ENCODE measurements at places on chromosomes 3 and 15.

DNA sequence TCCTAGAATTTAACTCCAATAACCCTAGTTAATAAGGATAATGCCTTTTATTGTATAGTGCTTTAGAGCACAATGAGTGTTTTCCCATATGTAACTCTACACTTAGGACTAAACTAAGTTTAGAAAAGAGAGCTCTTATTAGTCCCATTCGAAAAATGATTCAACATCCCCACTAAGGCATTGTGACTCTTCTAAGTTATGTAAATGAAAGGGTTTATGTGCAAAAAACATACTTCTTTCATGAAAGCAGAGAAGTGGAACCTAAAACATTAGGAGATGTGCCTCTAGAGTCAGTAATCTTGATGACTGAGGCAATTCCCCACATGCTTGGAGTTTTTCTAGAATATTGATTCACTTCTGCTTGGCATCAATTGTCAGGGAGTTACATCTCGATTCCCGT is 344.1 kb upstream of the ZNF717 start:
- DNase-seq, result no peak

GRCh38 chr3:183802989-183803388 is 22.4 kb downstream of the MAP6D1 start:
- no peak for DNase-seq

- no peak for DNase-seq
Observed at GRCh38 chr3:138300647-138301046, 29.0 kb downstream of the NME9 start.

GRCh38 chr15:76343313-76343996 is 6.9 kb downstream of the ISL2 start:
- no peak for DNase-seq

DNA sequence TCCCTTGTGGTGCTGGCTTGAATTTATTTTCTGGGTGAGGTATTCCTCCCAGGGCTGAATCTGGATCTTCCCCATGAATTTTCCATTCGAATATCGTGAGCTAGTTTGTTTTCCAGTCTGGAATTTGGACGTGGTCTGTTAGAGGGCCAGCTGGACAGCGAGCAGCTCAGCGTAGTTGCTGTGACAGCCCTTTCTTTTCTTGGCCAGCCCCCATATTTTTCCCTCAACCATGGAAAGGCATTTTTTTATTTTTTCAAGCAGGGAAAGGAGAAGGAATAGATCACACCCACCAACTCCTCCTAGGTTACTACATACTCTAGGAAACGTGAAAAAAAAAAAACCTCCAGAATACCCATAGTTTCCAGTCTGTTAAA is 152.0 kb downstream of the KLHL25 start:
- DNase-seq, result no peak

- DNase-seq, result no peak
Observed at GRCh38 chr3:105728771-105729312, 140.0 kb downstream of the CBLB start.

DNA sequence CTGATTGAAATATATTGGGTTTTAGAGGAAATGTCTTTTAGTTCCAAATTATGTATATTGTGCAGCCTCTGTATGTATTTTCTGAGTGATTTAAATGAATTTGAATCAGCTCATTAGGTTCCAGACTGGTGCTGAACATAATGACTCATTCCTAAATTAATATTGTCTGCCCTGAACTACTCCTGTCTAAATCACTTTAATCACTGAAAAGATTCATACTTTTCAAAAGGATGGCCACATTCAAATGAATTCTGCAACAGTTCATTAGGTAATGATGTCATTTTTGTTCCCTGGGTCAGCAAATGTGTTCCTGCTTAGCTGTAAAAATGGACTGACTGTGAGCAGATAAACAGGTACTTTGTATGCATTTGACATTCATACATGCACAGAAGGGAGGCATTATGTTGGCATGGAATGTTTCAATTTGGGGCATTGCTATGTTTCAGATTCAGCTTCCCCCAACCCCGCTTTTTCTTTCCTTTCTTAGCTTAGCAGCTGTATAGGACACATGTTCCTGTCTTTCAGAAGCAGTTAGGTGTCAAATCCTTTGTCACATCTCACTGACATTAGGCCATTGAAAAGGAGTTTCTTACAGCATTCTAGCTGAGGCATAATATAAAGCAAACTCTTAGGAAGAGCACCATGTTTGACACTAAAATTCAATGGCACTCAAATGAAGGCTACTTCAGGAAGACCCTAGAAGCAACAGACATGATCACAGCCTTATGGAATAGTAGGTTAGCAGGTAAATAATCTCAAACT is 318.5 kb upstream of the ARPP21 start:
- DNase-seq, result no peak

DNA sequence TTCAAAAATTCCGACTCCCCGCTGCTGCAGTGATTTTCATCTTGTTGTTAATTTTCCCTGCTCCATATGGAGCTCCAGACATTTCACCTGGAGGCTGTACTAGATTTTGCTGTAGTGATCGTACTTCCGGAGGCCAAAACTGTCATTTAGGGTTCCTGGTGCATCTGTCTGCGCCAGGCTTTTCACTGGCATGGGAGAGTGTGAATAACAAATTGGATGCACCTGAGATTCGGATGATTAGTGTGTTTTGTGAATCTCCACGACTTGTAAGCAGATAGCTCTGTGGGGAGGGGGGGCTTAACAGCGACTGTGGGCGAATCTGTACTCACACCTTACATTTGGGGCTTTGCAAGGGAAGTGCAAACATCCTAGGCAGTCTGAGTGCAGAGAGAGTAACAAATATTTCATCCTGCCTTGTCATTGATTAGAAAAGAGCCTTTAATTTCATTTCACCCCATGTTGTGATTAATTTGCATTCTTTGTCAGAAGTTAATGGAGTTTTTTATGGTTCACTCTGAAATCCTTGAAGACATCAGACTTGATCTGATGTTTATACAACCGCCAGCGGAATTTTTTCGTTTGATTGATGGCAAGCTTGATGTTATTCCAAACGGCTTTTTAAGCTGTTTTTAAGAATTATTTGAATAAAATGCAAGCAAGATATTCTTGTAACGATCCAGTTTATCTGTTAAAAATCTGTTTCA is 92.5 kb upstream of the SKOR1 start:
- DNase-seq, result no peak

GRCh38 chr3:193984876-193985275 is 151.1 kb upstream of the HES1 start:
- no peak for DNase-seq

DNA sequence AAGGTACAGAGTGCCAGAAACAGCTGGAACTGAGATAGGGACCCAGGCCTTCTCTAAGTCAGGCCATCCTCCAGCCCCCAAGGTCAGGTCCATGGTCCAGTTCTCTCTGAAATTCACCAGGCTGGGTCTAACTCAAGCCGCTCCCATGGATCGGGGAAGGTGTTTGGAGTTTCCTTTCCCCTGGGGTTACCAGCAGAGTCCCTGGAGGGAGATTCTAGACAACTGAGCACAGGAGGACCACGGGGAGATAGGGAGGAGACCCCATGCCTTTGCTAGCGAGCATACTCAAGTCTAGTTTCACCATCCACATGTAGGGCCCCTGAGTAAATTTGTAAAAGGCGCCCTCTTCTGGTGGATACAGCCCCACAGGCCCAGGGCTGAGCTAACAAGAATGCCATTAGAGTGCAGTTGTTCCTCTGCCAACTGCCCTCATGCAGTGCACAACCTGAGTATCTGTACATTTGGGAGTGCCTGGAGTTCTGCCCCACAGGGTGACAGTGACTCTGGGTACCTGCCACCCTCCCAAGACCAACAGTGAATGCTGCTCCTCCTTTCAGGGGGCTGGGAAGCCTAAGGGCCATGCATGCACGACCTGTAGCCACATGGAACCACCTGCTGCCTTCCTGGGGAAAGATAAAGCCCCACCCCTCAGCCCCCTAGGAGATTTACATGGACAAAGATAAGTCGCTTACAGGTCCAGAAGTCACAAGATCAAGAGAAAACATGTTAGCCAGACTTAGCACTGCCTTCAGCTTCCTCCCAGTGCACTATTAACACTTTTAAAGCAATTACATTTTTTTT is 89.0 kb downstream of the IQSEC1 start:
- peak; percentile 36 for DNase-seq

DNA sequence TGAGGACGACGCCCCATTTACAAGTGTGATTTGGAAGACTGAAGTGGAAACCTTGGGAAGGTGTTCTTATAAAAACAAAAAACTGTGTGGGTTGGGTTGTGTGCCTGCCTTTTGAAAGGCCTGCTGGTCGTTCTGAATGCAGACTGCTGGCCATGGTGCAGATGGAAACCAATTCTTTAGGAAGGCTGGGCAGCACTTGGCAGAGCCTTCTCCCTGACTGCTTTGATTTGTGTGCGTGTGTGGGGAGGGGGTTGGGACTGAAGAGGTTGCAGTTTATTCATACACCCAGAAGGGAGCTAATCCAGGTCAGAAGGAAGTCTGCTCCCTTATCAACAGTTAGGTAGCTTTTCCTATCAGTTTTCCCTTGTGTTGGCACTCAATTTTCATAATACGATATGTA is 288.7 kb downstream of the SOX2 start:
- DNase-seq, result no peak

GRCh38 chr15:79475306-79475705 is 43.2 kb downstream of the MINAR1 start:
- DNase-seq, result no peak

GRCh38 chr3:132804498-132804897 is 82.3 kb upstream of the NPHP3 start:
- DNase-seq, result no peak

GRCh38 chr3:171199473-171199829 is 172.9 kb upstream of the SLC2A2 start:
- DNase-seq, result no peak

GRCh38 chr3:140809316-140809715 is 131.5 kb downstream of the TRIM42 start:
- DNase-seq, result no peak

- DNase-seq, result peak; percentile 65
Observed at GRCh38 chr15:80819001-80819400, 39.8 kb downstream of the CEMIP start.

DNA sequence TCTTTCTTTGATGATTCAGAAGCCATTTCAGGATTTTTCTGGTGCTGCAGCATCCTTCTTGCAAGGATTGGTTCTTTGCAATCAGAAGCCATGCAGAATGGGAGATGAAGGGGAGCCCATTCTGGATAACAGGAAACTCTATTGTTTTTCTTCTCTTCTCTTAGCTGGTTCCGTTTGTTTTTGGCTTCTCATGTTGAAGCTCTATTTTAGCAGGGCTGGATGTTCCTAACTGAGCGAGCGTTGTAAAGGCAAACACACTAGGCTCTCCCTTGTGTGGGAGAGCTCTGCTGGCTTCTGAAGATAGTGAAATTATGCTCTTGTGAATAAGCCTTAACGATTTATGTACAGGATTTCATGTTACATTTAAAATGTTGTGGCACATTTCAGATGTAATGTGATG is 8.3 kb downstream of the CACNA1D start:
- DNase-seq, result no peak

DNA sequence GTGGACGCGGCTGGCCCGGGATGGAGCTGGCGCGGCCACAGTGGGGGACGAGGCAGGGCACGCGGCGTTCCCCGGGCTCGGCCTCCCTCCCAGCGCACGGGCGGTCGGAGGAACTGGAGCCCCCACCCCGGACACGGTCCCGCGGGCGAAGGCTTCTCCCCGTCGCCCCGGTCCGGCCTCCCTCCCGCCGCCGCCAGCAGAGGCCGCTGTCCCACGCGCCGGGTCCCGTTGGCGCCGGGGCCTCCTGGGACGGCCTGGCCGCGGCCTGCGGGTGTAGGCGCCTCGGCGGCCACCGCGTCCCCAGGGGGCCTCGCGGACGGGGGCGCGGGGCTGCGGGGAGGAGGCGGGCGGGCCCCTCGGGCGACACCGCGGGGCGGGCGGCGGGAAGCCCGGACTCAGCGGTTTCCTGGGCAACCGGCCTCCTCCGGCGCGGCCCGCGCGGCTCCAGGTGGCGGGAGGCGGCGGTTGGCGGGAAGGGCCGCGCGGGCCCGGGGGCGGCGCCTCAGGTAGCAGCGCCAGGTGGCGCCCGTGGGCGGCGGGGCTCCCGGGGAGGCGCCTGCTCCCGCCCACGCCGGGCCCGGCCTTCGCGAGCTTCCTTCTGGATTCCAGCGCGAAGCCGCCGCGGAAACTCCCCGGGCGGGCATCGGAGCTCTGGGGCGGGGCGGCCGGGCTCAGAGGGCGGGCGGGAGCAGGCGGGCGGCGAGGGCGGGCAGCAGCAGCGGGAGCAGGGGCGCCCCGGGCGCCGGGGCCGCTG is 26.7 kb downstream of the MELTF start:
- DNase-seq, result peak; percentile 73

- no peak for DNase-seq
Observed at GRCh38 chr3:52350416-52350815, 34.3 kb downstream of the DNAH1 start.

GRCh38 chr3:127894481-127894880 is 20.6 kb upstream of the KBTBD12 start:
- DNase-seq, result no peak

GRCh38 chr3:101926594-101927105 is 77.3 kb downstream of the NFKBIZ start:
- no peak for DNase-seq

- DNase-seq, result no peak
Observed at GRCh38 chr3:71057526-71057894, 526.0 kb downstream of the FOXP1 start.

DNA sequence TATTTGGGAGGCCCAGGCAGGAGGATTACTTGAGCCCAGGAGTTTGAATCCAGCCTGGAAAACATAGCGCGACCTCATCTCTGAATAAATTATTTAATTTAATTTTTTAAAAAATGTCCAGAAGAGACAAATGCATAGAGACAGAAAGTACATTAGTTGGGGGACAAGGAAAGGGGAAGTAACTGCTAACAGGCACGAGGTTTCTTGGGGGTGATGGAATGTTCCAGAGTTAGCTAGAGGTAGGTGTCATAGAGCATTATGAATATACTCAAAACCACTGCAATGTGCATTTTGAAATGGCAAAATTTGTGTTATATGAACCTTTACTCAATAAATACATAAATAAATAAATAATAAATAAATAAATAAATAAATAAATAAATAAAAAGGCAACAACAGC is 31.7 kb upstream of the CYP11A1 start:
- no peak for DNase-seq

- DNase-seq, result no peak
Observed at GRCh38 chr3:125512135-125512920, 7.7 kb downstream of the SNX4 start.

- DNase-seq, result no peak
Observed at GRCh38 chr3:189204167-189204866, 32.5 kb downstream of the TPRG1 start.

- DNase-seq, result no peak
Observed at GRCh38 chr15:35161694-35162093, 76.6 kb upstream of the NANOGP8 start.

- DNase-seq, result no peak
Observed at GRCh38 chr3:173688216-173688842, 290.8 kb downstream of the NLGN1 start.

Data from caudate nucleus (tissue), 63 donors.